ENCODE measurements at places on chromosomes 2 and 18.

GRCh38 chr2:110860630-110861029 lies 128.3 kb downstream of the ACOXL start:
- DNase-seq = no peak

GRCh38 chr2:191895195-191895594 lies 48.3 kb upstream of the CAVIN2 start:
- DNase-seq = no peak

GRCh38 chr18:8811115-8811514 lies 105.8 kb downstream of the MTCL1 start:
- no peak for DNase-seq

- no peak for DNase-seq
These were observed 1.4 kb upstream of the ZFP36L2 start for GRCh38 chr2:43227830-43228281.

DNA sequence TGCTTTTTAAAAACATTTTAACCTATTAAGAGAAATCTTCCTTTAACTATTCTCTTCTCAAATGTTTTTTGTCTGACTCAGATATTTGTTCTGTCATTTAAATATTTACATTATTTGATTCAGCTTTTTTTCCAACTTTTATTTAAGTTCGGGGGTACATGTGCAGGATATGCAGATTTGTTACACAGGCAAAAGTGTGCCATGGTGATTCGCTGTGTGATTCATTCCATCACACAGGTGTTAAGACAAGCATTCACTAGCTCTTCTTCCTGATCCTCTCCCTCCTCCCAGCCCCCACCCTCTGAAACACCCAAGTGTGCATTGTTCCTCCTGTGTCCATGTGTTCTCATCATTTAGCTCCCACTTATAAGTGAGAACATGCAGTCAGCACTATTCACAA lies 19.4 kb downstream of the SP100 start:
- no peak for DNase-seq

DNA sequence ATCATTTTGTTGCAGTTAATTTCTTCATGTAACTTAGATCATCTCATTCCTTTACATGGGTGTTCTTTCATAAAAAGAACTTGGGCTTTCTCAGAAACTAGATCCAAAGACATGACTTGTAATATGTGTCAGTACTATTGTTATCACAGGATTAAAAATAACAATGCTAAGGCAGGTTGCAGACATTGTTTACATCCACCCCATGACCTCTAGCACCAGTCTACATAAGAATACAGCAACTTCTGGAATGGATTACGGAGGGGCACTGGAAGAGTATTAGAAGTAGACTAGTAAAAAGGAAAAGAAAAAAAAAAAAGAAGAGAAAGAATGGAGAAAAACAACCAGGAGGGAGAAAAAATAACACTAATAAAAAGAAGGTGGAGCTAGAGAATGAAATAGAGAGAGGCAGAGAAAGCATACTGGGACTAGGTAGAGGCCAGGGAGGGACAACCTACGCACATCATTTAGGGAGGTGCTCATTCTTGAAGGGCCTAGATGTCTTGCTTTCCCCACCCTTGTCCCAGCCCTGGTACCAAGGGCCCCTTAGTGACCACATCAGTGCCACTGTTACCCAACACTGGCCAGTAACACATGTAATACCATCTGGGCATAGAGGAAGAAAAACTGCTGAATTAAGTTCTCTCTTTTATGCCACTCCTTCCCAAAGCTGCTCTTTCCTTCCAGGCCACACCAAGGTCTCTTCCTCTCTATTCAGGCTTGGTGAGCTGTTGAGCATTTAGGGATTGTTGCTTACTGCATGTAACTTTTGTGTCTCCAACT lies 70.6 kb upstream of the KLF7 start:
- no peak for DNase-seq

DNA sequence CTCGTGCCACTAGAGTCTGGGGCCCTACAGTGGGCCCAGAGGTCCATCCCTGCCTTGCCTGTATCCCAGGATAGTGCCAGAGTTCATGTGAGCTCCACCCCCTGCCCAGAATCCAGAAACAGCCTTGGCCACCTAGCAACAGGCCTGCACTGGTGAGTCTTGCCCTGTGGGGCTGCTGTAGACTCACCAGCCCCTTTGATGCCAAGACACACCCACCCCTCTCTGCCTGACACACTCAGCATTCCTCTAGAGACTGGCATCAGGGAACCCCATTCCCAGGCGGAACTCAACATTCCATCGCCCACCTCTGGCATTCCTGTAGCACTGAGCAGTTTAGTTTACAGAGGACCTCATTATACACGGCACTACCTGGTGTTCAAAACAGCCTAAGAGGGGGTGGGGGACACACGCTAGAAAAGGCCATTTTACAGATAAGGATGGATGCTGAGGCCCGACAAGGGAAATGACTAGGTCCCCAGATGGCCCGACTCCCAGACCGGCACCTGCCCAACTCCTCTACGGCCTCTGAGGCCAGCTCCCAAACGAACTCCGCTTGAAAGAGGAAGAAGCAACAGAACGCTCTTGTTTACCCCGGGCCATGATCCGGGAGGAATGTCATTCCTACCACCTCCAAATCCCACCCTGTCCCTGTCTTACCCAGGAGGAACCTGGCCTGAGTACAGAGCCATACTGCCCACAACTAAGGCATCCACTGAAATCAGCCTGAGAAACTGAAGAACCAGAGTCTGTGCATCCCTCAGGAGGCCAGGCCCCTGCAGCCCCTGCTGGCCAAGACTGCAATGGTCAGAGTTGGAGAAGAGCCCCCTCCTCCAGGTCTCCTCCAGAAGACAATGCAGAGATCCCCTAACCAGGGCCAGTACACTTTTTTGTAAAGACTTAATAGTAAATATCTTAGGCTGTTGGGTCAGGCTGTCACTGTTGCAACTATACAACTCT lies 180.2 kb downstream of the TNS1 start:
- DNase-seq = no peak

DNA sequence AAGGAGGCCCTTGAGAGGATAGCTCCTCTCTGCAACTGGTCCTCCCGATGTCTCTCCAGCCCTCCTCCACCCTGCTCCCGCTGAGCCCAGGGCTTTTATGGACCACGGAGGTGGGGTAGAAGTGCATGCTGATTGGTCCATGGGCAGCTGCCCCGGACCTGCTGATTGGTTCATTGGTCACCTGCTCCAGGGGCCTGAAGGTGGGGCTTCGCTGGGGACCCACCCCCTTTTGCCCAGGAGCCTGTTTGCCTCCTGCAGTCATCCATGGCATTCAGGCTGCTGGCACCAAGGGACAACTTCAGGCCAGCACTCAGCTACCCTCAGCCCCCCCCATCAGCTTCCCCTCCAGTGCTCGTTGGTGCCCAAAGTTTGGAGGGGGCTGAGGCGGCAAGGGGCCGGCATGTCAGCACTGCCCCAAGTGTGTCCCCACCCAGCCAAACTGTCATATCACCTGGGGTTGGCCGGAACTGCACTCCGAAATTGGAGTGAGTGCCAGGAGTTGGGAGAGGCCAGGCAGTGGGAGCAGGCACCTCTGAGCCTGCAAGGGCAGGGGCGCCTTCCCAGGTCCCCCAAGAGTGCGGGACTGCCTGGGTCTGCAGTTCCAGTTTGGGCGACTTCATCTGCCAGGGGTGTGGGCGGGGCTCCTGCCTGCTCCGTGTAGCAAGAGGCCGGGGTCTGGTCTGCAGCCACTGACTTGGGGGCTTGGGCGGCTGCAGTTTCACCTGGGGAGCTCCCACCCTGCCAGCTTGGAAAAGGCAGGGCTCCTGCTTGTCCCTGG lies 288.9 kb downstream of the RDH14 start:
- DNase-seq = no peak

GRCh38 chr2:65450810-65451209 lies 18.4 kb upstream of the SPRED2 start:
- no peak for DNase-seq

DNA sequence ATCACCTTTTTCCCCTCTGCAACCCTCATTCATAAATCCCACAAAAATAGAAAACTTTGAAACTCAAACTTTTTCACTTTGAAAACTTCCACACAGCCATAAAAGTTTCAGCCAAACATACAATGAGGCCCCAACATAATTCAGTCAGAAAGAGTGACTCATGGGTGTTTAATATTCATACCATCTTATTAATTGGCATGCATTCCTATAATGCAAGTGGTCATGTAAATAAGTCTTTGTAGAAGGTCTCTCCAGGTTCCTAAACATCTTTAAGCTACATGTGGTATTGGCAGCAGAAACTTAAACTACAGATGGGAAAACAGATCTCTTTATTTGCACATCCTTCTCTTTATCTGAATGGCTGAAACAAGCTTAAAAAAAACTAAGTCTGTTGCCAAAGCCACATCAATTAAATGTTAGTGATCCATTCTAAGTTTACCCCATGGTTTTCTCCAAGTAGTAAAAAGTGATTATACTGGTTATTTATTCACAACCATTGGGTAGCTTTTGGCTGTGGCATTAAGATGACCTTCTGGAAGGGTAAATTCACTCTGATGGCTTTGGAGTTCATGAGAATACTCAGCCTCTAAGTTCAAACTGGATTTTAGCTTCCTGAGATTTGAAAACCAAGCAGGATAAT lies 70.2 kb upstream of the LYPD1 start:
- no peak for DNase-seq

- no peak for DNase-seq
These were observed 66.8 kb downstream of the XDH start for GRCh38 chr2:31347750-31348149.

GRCh38 chr2:179455172-179455524 lies 190.5 kb upstream of the SESTD1 start:
- no peak for DNase-seq

DNA sequence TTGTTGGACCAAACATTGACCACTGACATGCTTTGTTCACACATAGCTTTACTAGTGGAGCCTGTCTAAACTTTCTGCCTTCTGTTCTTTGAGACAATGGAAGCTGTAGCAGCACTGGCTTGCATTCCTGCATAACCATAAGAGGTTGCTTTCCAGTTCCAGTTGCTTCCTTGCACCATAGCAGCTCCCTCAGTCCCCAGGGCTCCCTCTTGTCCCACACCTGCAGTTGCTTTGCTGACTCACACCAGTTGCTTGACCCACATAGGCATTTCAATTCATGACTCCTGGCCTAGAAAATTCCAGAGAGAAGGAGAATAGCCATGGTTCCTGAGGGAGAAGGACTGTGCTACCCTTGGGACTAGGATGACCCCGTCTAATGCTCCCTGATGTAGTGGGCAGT lies 20.9 kb downstream of the SGPP2 start:
- no peak for DNase-seq

DNA sequence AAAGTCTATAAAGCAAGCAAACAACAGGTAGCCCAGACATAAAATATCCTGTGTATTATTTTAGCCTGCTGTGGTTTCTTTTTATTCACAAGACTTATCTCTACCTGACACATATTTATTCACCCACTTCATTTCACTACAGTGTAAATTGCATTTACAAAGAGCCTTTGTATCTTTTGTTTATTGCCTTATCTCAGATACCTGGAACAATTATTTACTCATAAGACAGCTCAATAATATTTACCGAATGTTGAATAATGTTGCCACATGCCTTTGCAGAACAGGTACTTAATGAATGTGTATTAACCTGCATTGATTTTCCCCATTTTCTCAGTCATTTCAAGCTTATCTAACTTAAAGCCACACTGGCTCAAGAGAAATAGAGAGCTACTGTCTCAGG lies 603.6 kb downstream of the FBXO15 start:
- no peak for DNase-seq

- DNase-seq = no peak
These were observed 14.4 kb upstream of the KLHL30 start for GRCh38 chr2:238123991-238124470.

DNA sequence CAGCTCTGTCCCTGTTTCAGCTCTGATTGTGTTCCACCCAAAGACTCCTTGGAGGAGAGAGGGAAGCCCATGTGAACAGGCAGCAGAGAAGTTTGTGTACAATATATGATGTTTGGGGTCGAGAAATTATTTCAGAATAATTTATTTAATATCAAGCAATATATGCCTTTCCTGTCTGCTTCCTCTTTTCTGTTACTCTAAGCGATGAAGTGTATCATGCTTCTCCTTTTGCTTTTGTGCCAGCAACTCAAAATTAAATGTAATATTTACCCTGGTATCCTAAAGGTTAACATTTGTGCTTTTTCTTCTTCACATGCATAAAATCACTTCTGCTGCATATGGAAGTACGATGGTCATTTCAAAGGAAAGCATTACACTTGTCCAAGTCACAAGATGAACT lies 2.4 kb upstream of the NTSR2 start:
- DNase-seq = no peak

DNA sequence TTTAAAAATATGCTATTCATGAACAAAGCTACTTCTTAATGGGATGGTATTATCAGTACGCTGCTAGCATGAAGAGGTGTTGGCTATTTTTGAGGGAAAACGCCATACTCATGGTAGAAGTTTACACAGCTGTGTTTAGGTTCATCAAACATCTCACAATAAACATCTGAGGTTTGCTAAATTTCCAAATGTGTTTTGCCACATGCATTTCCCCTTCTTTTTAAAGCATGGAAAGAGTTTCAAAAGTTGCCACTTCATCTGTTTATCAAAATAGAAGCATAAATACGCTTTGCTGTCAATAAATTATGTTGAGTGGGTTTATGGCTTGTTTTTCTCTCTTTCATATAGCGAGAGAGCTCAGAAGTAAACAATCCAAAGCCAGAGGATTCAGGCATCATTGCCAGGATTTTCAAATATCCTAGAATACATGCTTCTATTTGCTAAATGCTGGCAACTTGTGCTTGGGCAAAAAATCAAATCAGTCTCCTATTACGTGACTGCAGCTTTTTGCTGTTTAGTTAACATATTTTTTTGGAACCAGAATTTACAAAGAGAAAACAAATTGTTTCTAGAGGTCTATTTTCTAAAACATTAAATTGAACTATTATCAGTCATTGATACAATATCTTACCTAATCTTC lies 1919.9 kb upstream of the LRRTM1 start:
- DNase-seq = no peak

DNA sequence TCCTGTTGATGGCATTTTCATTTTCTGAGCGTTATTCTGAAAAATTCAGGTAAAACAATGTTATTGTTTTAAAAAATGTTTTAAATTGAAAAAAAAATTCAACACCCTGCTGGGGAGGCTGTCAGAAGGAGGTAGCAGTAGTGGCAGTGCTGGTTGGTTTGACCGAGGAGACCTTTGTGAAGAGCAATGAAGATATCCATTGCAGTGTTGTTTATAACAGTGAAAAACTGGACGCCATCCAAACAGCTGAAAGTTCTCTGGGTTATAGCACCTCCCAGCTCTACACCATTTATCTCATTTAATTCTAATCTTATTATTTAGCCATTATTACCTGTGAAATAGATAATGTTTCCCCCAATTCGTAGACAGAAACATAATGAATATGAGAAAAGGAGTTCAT lies 12.6 kb upstream of the ITM2C start:
- no peak for DNase-seq
